Stomach (tissue), 19 donors: ENCODE measurements at places on chromosomes 4 and X. TPM values are rescaled to one million over a fixed set of nuclear protein-coding genes. Genes with fewer than 3 reads are reported as not detected.

FGA gene
- total RNA-seq = not detected

KLKB1 gene
- not detected for total RNA-seq

PNMA6F gene
- not detected for total RNA-seq

DNA sequence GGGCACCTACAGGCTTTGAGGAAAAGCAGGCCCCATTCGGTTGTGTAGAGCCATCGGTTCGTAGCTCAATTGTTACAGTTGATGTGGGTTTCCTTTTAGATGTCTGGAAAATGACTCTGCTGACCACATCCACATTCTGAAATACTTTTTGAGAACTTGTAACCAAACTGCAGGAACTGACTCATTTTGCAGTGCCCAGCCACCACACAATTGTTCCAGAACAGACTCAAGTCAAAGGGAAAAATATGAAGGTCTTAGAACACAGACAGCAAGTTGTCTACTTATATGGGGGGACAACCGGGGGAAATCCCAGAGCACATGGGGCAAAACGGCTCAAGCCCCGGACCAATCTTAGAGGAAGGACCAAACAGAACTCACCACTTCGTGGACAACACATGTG lies 557.6 kb upstream of the DIPK2B start:
- H3K4me1 ChIP-seq = no peaks in the 10 kb centered on the region
- H3K27ac ChIP-seq = no peak overlapping the region
- no peak overlapping the region for H3K4me3 ChIP-seq
- H3K36me3 ChIP-seq = no peaks in the 10 kb centered on the region
- DNase-seq = no peak

GRCh38 chr4:137640156-137640837 lies 108.0 kb upstream of the PCDH18 start:
- no peak for DNase-seq
- no peaks in the 10 kb centered on the region for H3K27me3 ChIP-seq
- H3K4me3 ChIP-seq = no peak overlapping the region
- H3K36me3 ChIP-seq = no peaks in the 10 kb centered on the region
- H3K4me1 ChIP-seq = no peaks in the 10 kb centered on the region

- no peak overlapping the region for H3K4me3 ChIP-seq
- H3K4me1 ChIP-seq = no peaks in the 10 kb centered on the region
- no peaks in the 10 kb centered on the region for H3K36me3 ChIP-seq
- no peak overlapping the region for H3K27ac ChIP-seq
- no peaks in the 10 kb centered on the region for H3K27me3 ChIP-seq
These were observed 7.0 kb upstream of the ADGRA3 start for GRCh38 chr4:22522706-22523501.
